ENCODE measurements at places on chromosomes 7 and 10. TPM values are rescaled to one million over a fixed set of nuclear protein-coding genes. Genes with fewer than 3 reads are reported as not detected.

GLI3 gene
- not detected for total RNA-seq

PDK4 gene
- not detected for total RNA-seq

PDZD8 gene
- total RNA-seq: 12.7 TPM

TMEM184A gene
- total RNA-seq: not detected

DNA sequence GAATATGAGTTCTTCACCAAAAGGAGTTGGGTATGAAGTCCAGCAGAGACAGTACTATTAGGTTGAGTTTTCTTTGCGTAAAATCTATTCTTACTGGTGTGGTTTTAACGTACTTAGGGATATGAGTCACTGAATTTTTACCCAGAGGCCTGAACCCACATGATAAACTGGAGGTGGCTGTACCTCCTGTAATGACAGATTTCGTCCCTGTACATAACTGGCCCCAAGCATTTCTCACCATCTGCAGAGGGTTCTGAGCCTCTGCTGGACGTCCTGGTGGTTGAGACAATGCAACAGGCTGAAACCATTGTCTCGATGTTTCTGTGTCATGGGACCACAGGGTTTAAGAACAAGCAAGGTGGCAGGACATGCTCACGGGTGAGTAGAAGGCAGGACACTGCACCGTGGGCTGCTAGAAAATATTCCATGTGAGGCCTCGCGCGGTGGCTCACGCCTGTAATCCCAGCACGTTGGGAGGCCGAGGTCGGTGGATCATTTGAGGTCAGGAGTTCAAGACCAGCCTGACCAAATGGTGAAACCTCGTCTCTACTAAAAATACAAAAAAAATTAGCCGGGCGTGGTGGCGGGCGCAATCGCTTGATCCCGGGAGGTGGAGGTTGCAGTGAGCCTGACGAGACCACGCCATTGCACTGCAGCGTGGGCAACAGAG is 233.9 kb downstream of the DNAJB6 start:
- H3K27me3 ChIP-seq: no peaks in the 10 kb centered on the region
- no peak overlapping the region for H3K4me3 ChIP-seq
- H3K27ac ChIP-seq: no peak overlapping the region

DNA sequence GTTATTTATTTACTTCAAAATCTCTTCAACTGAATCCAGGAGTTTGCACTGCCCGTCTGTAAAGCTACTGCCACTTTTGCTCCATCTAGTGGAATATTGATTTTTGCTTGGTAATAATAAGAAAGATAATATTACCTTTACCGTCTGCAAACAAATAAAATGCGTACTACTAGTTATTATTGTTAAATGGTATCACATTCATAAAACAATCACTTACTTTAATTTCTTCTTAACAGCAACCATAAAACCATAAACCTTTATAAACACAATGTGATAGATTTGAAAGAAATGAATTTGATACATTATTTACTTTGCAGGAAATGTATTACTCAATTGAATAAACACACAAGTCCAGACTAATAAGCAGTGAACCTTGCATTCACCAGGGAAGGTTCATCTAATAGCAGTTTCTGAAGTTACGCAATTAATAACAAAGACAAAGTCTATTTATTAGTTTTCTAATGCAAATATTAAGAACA is 6.4 kb downstream of the AGMO start:
- no peaks in the 10 kb centered on the region for H3K27me3 ChIP-seq
- no peaks in the 10 kb centered on the region for H3K4me1 ChIP-seq
- H3K36me3 ChIP-seq: no peaks in the 10 kb centered on the region
- no peak overlapping the region for H3K4me3 ChIP-seq
- H3K27ac ChIP-seq: no peak overlapping the region

DNA sequence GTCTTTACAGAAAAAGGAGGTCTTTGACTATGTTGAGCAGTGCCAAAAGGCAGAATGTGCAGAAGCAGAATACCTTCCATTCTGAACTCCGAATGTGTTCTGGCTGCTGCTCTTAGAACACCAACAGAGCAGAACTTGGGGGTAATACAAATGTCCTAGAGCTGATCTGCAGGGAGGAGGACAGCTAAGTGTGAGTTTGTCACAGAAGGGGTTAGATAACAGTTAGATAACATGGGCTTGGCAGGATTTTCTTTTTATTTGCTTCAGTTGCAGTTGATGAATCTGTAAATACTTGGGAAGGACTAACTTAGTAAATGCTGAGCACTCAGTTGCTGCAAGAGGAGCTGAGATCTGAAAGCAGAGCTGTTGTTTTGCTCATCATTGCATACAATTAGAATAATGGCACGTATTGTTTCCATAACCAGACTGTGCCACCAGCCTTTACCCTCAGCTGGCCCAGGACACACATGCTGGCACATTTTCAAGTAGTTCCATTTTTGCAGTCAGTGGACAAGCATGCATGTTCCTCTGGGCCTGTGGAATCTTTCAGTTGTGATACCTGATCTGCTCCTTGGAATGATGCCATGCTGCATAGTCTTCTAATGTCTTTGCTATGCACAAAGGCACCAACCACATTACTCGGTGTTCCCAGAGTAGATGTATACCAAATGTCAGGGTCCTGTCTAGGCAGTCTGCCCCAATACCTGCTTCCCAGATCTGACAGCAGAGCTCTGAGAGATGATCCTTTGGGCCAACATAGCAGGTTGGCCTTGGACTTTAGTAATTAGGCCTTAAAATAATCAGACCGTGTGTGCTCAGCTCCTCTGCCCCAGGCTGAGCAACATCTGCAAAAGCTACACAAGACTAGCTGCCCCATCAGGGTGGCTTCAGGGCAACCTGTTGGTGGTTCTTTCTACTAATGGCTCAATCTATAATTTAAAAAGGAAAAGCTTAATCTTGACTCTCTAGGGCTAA is 55.7 kb downstream of the GSDME start:
- no peaks in the 10 kb centered on the region for H3K36me3 ChIP-seq
- DNase-seq: no peak
- no peaks in the 10 kb centered on the region for H3K27me3 ChIP-seq
- H3K27ac ChIP-seq: no peak overlapping the region

DNA sequence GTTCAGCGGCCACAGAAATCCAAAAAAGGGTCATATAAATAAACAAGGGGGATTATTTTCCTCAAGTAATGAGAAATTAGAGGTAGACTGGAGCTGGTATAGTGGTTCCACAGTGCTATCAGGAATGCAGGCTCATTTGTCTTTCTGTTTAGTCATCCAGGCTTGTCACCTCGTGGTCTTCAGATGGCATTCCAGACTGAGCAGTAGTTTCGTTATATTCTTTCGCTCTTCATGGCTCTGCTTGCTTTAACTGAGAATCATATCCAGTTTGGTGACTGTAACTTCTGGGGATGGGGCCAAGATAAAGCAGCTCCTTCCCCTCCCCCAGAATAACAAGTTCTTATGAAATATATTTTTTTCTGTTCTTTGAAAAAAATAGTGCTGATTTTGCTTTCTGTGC is 9.5 kb downstream of the ANKIB1 start:
- H3K27ac ChIP-seq: no peak overlapping the region
- H3K36me3 ChIP-seq: peaks cover 5% of the 10 kb centered on the region
- no peaks in the 10 kb centered on the region for H3K4me1 ChIP-seq
- H3K27me3 ChIP-seq: no peaks in the 10 kb centered on the region
- H3K4me3 ChIP-seq: no peak overlapping the region

- no peak overlapping the region for H3K27ac ChIP-seq
- H3K27me3 ChIP-seq: no peaks in the 10 kb centered on the region
- no peak for DNase-seq
- H3K36me3 ChIP-seq: no peaks in the 10 kb centered on the region
- H3K4me3 ChIP-seq: no peak overlapping the region
Measured at GRCh38 chr7:116629051-116629463, 42.9 kb upstream of the MET start.

DNA sequence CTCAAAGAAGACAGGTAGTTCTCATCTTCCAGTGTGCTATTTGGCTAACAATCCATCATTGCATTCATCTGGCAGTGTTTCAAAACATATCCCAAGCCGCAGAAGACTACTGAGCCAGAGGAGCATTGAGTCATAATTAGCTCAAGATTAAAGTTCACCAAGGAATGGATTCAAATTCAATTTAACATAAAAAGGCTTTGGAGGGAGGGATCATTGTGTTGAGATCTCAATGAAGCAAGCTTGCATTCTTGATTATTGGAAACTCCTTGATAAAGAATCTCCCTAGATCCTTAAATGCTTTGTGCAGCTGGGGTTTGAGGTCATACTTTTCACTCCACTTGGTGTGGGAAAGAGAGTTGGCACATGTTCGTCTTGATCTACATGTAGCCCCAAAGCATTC is 142.8 kb upstream of the SEMA3A start:
- no peak overlapping the region for H3K27ac ChIP-seq
- no peaks in the 10 kb centered on the region for H3K27me3 ChIP-seq
- no peaks in the 10 kb centered on the region for H3K4me1 ChIP-seq
- no peaks in the 10 kb centered on the region for H3K36me3 ChIP-seq
- H3K4me3 ChIP-seq: no peak overlapping the region

DNA sequence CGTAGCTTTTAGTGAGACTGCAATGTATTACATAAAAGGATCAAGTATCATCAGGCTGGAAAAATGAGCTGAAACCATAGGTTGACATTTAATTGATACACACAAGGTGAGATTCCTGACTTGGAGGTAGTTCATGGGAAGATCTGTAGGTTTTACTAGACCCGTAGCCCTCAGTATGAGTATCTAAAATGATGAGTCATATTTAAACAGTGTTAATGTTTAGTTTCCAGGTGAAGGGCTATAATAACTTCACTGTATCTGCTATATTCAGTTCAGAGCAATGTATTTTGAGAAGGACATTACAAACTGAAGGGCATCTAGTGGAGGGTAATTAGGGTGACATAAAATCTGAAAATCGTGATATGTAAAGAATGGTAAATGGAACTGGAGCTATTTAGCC is 35.0 kb downstream of the ENTPD1 start:
- H3K27ac ChIP-seq: no peak overlapping the region
- no peaks in the 10 kb centered on the region for H3K4me1 ChIP-seq
- H3K27me3 ChIP-seq: no peaks in the 10 kb centered on the region
- H3K4me3 ChIP-seq: no peak overlapping the region
- DNase-seq: no peak

GRCh38 chr7:131147604-131148003 is 180.1 kb upstream of the MKLN1 start:
- H3K27me3 ChIP-seq: no peaks in the 10 kb centered on the region
- no peaks in the 10 kb centered on the region for H3K4me1 ChIP-seq
- no peaks in the 10 kb centered on the region for H3K36me3 ChIP-seq
- no peak overlapping the region for H3K27ac ChIP-seq
- H3K4me3 ChIP-seq: no peak overlapping the region
- DNase-seq: no peak

GRCh38 chr7:25432807-25433206 is 204.5 kb upstream of the NPVF start:
- H3K4me3 ChIP-seq: no peak overlapping the region
- no peaks in the 10 kb centered on the region for H3K36me3 ChIP-seq
- H3K4me1 ChIP-seq: no peaks in the 10 kb centered on the region

GRCh38 chr7:123057911-123058310 is 62.4 kb upstream of the TAS2R16 start:
- no peak overlapping the region for H3K27ac ChIP-seq
- H3K27me3 ChIP-seq: no peaks in the 10 kb centered on the region
- no peaks in the 10 kb centered on the region for H3K36me3 ChIP-seq
- no peaks in the 10 kb centered on the region for H3K4me1 ChIP-seq
- H3K4me3 ChIP-seq: no peak overlapping the region

DNA sequence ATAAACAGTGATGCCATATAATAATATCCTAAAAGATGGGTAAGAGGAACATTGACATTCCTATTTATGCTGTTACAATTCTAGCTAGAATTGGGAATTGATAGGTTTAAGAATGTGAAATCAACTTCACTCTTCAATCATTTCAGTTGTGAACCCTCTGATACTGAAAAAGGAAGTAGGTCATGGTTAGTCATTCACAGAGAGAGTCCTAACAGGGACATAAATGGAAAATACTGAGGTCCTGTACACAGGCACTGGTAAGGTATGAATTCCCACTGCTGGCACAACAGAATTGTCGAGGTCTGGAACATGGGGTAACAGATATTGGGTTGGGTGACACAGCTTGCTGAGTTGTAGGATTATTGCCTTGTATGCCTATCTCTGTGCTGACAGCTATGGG is 289.4 kb upstream of the LRRN3 start:
- no peaks in the 10 kb centered on the region for H3K27me3 ChIP-seq
- no peaks in the 10 kb centered on the region for H3K36me3 ChIP-seq
- H3K27ac ChIP-seq: no peak overlapping the region
- no peaks in the 10 kb centered on the region for H3K4me1 ChIP-seq
